ENCODE measurements at places on chromosomes 11 and 22. TPM values are rescaled to one million over a fixed set of nuclear protein-coding genes. Genes with fewer than 3 reads are reported as not detected.
A peak's percentile ranks its signal among the peaks of the same experiment; 100 is the strongest.

Gene TMEM121B
- total RNA-seq, result 0.10 TPM

Gene PNPLA3
- not detected for total RNA-seq

Gene TSPAN18
- total RNA-seq, result 0.96 TPM

Gene RAB39A
- total RNA-seq, result 6.8 TPM

DNA sequence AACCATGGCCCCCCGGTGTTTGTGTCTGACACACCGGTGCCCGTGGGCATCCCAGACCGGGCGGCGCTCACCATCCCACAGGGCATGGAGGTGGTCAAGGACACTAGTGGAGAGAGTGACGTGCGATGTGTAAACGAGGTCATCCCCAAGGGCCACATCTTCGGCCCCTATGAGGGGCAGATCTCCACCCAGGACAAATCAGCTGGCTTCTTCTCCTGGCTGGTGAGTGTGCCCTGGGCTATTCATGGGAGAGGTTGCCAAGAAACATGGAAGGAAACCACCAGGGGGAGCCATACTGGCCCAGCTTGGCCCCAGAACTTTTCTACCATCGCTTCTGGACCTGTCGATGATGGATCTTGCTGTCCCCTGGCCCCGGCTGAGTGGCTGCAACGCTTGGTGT is 36.5 kb downstream of the PRDM11 start:
- H3K36me3 ChIP-seq, result no peaks in the 10 kb centered on the region
- no peak overlapping the region for H3K27ac ChIP-seq
- H3K4me1 ChIP-seq, result peaks cover 6% of the 10 kb centered on the region
- no peak overlapping the region for H3K4me3 ChIP-seq
- DNase-seq, result no peak

DNA sequence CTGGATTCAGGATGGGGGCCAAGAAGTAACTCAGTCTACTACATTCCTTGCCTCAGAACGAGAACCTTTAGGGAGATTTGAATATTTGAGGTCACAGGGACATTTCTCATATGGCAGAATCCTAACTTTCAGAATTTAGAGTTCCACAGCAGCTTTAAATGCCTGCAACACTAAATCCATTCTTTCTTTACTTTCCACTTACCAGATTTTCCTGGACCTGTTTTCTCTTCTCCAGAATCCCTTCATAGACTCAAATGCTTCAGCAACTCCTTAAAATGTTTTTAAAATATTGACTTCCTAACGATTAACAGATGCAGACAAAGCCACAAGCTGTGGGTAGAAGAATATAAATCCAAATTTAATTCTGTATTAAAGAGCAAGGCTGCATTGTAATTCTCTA is 63.1 kb downstream of the PRSS23 start:
- no peak overlapping the region for H3K4me3 ChIP-seq
- H3K4me1 ChIP-seq, result no peaks in the 10 kb centered on the region
- DNase-seq, result no peak
- H3K27ac ChIP-seq, result no peak overlapping the region
- no peaks in the 10 kb centered on the region for H3K27me3 ChIP-seq
- no peaks in the 10 kb centered on the region for H3K36me3 ChIP-seq

GRCh38 chr11:44979543-44980399 is 29.1 kb upstream of the TP53I11 start:
- no peaks in the 10 kb centered on the region for H3K4me1 ChIP-seq
- H3K27ac ChIP-seq, result no peak overlapping the region
- H3K27me3 ChIP-seq, result no peaks in the 10 kb centered on the region
- no peaks in the 10 kb centered on the region for H3K36me3 ChIP-seq

DNA sequence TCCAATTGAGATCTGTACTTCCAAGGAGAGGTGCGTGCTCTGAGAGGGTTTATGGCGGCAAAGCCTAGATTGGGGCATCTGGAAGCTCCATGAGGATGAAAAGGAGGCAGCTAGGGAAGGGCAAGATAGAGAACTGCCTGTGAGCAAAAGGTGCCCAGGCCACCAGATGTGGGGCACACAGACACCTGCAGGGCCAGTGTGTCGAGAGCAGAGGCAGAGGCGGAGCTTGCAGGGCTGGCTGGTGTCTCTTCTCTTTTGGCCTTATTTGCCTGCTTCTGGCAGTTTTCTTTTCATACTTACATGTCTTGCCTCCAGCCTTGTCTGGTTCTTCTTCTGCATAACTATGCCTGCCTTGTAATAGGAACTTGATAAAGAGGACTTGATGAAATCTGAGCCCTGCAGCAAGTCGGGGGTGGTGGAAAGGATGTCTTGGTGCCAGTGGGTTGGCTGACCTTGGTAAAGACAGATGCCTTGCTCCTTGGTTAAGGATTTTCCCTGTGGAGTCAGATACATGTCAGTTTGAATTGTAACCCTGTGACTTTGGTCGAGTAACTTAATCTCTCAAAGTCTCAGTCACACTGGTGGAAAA is 680.3 kb downstream of the NTM start:
- no peaks in the 10 kb centered on the region for H3K36me3 ChIP-seq
- no peak for DNase-seq
- H3K27ac ChIP-seq, result no peak overlapping the region
- peaks cover 6% of the 10 kb centered on the region for H3K27me3 ChIP-seq
- no peak overlapping the region for H3K4me3 ChIP-seq

DNA sequence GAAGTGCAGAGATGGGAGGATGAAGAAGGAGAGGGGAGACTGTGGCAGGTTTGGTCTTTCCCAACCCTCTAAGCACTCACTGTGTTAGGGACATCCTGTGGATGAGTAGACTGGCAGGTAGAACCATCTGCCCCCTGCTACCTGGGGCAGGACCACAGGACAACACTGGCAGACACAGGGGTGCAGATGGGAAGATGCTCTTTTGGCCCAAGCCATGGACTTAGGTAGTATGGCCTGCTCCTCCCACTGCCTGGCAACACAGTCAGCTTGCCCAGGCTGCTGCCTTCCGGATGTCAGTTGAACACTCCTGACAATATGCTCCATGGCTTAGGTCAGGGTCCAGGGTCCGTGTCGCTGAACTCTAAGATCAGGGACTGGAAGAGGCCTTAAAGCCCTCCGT is 140.7 kb upstream of the NAV2 start:
- no peaks in the 10 kb centered on the region for H3K36me3 ChIP-seq
- H3K4me1 ChIP-seq, result no peaks in the 10 kb centered on the region
- no peaks in the 10 kb centered on the region for H3K27me3 ChIP-seq
- H3K27ac ChIP-seq, result no peak overlapping the region
- H3K4me3 ChIP-seq, result no peak overlapping the region

- H3K36me3 ChIP-seq, result no peaks in the 10 kb centered on the region
- no peaks in the 10 kb centered on the region for H3K27me3 ChIP-seq
- H3K27ac ChIP-seq, result no peak overlapping the region
- H3K4me1 ChIP-seq, result no peaks in the 10 kb centered on the region
- H3K4me3 ChIP-seq, result no peak overlapping the region
Observed at GRCh38 chr22:23591201-23591791, 11.2 kb upstream of the IGLL1 start.

DNA sequence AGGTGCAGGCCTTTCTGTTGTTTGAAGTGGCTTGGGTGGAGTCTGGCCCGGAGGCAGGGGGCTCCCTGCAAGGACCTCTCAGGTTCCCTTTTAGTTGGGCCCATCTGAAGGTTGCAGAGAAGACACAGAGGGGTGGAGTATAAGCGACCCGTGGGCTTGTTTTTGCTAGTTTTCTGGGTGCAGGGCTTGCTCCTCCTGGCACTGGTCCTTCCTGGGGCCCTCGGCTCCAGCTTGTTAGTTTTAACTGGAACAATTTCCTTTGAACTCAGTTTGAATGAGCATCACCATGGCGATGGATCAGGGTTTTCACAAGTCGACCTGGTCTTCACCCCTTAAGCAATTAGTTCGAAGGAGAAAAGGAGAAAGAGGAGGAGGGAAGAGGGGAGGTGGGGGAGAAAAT is 28.5 kb upstream of the OAF start:
- no peaks in the 10 kb centered on the region for H3K36me3 ChIP-seq
- H3K27ac ChIP-seq, result no peak overlapping the region
- no peaks in the 10 kb centered on the region for H3K27me3 ChIP-seq
- no peak for DNase-seq

DNA sequence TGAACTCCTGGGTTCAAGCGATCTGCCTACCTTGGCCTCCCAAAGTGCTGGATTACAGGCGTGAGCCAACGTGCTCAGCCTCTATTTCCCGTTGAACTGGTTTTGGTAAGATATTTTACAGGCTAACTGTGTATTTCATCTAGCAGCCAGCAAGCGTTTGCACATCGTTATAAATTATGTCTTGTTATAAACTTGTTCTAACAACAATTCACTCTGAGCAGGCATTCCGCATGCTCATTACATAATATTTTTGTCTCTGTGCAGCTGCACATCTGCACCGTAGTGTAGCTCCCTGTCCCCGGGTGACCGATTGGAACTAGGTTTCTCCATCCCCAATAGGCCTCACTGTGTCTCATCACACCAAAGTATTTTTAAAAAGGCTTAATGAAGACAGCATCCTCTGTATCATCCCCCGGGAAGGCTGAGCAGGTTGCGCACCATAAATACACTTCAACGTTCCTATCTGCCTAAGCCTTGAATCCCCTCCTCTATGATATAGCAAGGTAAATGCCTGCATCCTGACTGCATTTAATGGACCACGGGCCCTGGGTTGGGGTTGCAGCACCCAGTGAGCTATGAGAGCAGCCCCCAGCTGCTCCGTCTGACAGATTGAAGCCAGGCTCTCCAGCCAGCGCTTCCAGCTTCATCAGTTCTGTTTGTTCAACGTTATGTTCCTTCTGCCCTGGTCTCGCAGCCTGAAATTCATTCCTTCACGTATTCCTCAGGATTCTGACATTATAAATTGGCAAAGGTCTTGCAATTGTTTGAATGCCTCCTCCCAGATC is 47.7 kb downstream of the TST start:
- no peak for DNase-seq
- no peak overlapping the region for H3K4me3 ChIP-seq
- no peaks in the 10 kb centered on the region for H3K4me1 ChIP-seq

GRCh38 chr11:116654526-116654925 is 118.3 kb downstream of the BUD13 start:
- no peaks in the 10 kb centered on the region for H3K4me1 ChIP-seq
- DNase-seq, result no peak
- no peak overlapping the region for H3K27ac ChIP-seq
- H3K27me3 ChIP-seq, result no peaks in the 10 kb centered on the region
- H3K36me3 ChIP-seq, result no peaks in the 10 kb centered on the region

DNA sequence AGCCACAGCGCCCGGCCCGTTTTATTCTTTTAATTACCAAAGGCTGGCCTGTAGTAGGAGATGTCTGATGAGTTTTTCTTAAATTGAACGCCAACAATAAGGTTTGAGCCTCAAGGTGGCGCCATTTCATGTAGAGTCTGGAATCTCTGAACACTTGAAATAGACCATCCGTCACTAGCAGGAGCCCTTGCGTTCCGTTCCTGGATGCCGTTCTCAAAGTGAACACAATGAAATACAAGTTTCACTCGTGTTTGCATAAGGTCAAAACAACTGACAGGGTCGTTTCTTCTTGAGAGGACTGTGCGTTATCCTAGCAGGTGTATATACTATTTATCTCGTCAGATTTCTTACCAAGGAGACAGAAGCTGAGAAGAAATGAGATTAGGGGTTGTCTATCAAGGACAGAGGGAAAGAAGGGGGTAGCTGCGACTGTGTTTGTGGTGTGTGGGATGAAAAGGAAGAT is 18.7 kb upstream of the SCGB1D1 start:
- no peak overlapping the region for H3K27ac ChIP-seq
- H3K36me3 ChIP-seq, result no peaks in the 10 kb centered on the region
- H3K27me3 ChIP-seq, result no peaks in the 10 kb centered on the region
- H3K4me3 ChIP-seq, result no peak overlapping the region
- no peaks in the 10 kb centered on the region for H3K4me1 ChIP-seq

DNA sequence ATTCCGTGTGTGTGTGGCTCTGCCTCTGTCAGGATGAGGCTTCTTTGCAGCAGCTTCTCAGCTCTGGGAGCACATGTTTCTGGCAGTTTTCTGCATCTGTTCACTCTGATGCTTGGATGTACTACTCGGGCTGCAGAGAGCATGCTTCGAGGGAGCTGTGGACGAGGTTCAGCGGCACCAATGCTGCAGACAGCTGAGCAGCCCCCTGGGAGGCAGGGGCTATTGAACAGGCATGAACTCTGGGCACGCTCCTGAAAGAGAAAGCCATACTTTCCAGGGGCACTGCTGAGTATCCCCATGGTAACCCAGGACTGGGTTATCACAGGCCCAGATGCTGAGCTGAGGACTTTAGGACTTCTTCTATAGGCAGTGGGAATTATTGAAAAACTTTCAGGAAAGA is 33.8 kb downstream of the ADAMTS8 start:
- H3K27me3 ChIP-seq, result peaks cover 4% of the 10 kb centered on the region
- H3K36me3 ChIP-seq, result no peaks in the 10 kb centered on the region
- H3K4me3 ChIP-seq, result no peak overlapping the region
- no peak for DNase-seq
- H3K27ac ChIP-seq, result no peak overlapping the region

- no peak overlapping the region for H3K27ac ChIP-seq
- H3K4me3 ChIP-seq, result peak overlapping the region; percentile 87
- H3K4me1 ChIP-seq, result peaks cover 3% of the 10 kb centered on the region
- no peaks in the 10 kb centered on the region for H3K27me3 ChIP-seq
- no peak for DNase-seq
Observed at GRCh38 chr11:123431619-123432018, 1.6 kb downstream of the GRAMD1B start.

DNA sequence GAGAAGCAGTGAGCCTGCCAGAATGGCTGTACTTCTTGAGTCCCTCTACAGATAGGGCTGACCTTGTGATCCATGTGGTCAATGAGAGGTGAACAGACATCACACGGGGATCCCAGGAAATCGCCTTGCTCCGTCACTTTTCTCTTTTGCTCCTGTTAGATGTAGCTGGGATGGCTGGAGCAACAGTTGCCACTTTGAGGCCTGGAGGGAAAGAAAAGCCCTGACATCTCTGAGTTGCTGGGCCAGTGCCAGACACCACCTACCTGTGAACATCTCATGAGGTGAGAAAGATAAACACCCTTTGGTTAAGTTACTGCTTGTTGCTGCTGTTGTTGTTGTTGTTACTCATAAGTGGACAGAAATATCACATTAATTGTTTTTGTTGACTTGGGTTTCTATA is 840.3 kb downstream of the TBC1D22A start:
- no peaks in the 10 kb centered on the region for H3K27me3 ChIP-seq
- no peak for DNase-seq
- H3K4me3 ChIP-seq, result no peak overlapping the region
- no peaks in the 10 kb centered on the region for H3K36me3 ChIP-seq
- no peak overlapping the region for H3K27ac ChIP-seq

DNA sequence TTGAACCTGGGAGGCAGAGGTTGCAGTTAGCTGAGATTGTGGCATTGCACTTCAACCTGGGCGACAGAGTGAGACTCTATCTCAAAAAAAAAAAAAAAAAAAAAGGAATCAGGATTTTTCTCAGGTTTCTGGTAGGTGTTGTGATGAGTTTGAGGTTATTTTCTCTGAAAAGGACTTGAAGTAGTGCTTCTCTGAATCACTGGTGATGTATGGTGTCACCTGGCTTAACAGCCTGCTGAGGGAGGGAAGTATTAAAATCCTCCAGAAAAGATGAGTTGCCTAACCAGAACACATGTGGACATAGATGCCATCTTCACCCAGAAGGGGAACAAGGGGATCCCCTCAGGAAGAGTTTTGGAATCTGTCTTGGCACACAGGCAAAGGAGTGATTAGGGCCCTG is 20.1 kb downstream of the SMARCB1 start:
- DNase-seq, result no peak
- H3K4me3 ChIP-seq, result peak overlapping the region; percentile 54
- peak overlapping the region; percentile 97 for H3K27ac ChIP-seq

- H3K27ac ChIP-seq, result no peak overlapping the region
- no peak overlapping the region for H3K4me3 ChIP-seq
- DNase-seq, result no peak
- H3K27me3 ChIP-seq, result no peaks in the 10 kb centered on the region
- H3K4me1 ChIP-seq, result no peaks in the 10 kb centered on the region
Observed at GRCh38 chr11:84924154-84924692, 702.9 kb downstream of the DLG2 start.

Data from GM12878 (cell line).